ENCODE measurements at places on chromosomes 4 and X.

- no peak for DNase-seq
These were observed 13.5 kb downstream of the PAGE4 start for GRCh38 chrX:49842621-49843020.

- no peak for DNase-seq
These were observed 109.9 kb upstream of the SORBS2 start for GRCh38 chr4:185921583-185922555.

GRCh38 chrX:45758319-45758718, 557.6 kb upstream of the DIPK2B start:
- no peak for DNase-seq

GRCh38 chr4:147578051-147578476, 39.1 kb upstream of the TMEM184C start:
- peak; percentile 80 for DNase-seq

GRCh38 chr4:184383497-184384055, 90.8 kb downstream of the IRF2 start:
- DNase-seq, result no peak

DNA sequence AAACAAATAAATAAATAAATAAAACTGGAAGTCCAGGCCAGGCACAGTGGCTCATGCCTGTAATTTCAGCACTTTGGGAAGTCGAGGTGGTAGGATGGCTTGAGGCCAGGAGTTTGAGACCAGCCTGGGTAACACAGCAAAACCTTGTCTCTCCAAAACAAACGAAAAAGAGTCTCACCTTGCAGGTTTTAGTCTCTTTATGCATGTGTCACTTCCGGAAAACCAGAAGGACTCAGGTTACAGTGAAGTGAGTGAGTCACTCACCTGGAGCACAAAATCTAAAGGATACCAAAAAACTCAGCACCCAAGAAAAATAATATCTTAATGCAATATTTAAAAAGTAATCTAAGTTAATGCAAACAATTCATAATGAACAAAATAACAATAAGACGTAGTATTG, 20.1 kb upstream of the SLC34A2 start:
- DNase-seq, result no peak

DNA sequence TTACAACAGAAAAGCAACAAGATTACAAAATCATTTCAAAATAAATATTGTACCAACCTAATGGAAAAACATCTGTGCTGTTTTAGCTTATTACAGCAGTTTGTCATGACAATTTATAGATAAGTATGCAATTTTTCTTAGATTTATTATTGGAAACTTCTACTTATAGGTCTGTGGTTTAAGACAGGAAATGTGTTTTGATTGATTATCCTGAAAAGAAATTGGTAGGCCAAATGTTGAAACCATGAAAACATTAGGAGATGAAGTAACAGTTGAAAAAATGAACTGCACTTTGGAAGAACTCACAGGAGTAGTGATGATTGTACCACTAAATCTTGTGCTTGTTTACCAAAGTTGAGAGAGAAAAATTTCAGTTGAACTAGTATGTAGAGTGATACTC, 162.2 kb upstream of the GIMD1 start:
- no peak for DNase-seq

- no peak for DNase-seq
These were observed 92.2 kb upstream of the SPRY1 start for GRCh38 chr4:123304151-123304964.

DNA sequence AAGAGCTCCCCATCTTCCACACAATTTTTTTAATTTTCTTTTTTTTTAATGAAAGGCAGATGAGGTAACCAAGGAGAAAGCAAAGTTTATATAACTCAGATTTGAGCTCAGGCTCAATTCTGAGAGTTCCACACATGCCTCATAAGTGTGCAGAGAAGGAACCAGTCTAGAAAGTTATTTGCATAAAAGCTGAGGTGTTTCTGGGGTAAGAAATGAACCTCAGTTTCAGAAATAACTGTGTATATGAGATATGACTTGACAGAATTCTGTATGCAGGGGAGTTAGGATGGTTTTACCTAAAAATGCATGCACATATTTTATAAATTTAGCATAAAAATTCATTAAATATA, 51.3 kb downstream of the DTHD1 start:
- DNase-seq, result no peak

DNA sequence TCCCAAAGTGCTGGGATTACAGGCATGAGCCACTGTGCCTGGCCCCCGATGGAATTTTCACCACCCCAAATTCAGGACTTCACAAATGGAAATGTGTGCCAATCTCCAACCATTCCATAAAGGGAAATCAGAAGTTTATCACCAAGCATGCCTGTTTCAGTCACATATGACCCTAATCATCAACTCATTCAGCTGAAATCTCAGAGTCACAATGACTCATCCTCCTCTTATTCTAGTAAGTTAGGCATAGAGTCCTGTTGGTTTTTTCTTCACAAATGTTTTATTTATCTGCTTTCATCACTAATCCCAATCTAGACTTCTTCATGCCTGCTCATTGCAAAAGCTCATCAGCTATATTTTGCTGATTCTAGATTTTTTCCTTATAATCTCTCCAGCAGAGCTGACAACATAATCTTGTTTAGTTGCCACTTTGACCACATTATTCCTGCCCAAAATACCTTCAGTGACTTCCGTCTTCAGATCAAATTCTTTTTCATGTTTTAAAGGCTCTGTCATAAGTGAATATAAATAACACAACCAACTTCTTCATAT, 83.3 kb downstream of the SLC7A11 start:
- DNase-seq, result no peak

GRCh38 chr4:88008122-88008742, 797 bp downstream of the PKD2 start:
- peak; percentile 79 for DNase-seq

- DNase-seq, result no peak
These were observed 1.3 kb downstream of the SPATA18 start for GRCh38 chr4:52052475-52052780.

GRCh38 chr4:188627892-188628291, 488.7 kb downstream of the TRIML1 start:
- DNase-seq, result no peak

- no peak for DNase-seq
These were observed 127.4 kb upstream of the RPL34 start for GRCh38 chr4:108492816-108493595.

GRCh38 chr4:87451537-87451936, 29.2 kb downstream of the NUDT9 start:
- no peak for DNase-seq

- DNase-seq, result no peak
These were observed 116.2 kb downstream of the SMIM20 start for GRCh38 chr4:26030260-26030667.

DNA sequence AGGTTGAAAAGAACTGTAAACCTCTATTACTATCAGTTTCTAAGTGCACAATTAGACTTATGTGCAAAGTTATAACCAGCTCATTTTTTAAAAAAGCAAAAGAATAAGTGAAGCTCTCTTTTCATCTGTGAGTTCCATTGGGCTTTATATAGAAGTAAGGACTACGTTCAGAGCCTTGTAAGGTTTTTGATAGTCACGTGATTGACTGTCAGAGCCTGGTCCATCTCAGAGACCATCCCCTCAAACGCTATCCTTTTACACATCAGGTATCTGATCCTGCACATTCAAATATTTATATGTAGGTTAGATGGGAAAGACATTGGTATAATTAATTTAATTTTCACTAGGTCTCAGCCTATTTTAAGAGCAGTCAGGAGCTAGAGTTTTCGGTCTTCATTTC, 279.3 kb downstream of the INPP4B start:
- DNase-seq, result no peak

DNA sequence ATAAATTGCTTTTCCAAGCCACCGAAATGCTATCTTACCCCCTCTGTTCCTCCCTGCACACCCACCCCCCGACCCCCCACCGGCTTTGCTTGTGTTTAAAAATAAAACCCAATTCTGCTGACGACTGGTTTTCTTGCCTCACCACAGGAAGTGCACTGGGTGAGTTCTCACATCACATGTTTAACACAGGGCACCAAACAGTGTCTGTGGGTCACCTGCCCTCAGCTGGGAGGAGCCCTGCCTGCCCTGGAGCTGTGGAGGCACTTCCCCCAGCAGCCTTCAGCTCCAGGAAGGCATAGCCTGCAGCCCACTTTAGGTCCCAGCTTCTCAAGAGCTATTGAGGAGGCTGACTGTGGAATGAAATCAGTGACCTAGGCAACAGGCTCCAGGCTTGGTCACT, 8.8 kb downstream of the TMEM255A start:
- no peak for DNase-seq

DNA sequence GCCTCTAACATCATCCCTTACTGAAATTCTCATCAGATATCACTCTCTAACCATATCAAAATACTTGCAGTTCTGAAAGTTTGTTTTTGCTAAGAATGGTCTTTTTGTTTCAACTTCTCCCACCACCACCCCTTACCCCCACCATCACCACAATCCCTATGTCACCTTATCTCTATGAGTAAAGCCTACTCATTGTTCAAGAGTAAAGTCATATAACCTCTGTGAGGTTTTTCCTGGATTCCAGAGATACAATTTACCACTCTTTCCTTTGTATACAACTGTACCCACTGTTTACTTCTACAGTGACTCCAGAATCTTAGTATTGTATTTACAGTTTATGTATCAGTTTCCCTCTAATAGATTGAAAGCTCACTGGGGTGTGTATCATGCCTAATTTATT, 158.0 kb upstream of the PCDH10 start:
- DNase-seq, result no peak

- no peak for DNase-seq
These were observed 2.6 kb downstream of the UBE2K start for GRCh38 chr4:39700554-39700953.

DNA sequence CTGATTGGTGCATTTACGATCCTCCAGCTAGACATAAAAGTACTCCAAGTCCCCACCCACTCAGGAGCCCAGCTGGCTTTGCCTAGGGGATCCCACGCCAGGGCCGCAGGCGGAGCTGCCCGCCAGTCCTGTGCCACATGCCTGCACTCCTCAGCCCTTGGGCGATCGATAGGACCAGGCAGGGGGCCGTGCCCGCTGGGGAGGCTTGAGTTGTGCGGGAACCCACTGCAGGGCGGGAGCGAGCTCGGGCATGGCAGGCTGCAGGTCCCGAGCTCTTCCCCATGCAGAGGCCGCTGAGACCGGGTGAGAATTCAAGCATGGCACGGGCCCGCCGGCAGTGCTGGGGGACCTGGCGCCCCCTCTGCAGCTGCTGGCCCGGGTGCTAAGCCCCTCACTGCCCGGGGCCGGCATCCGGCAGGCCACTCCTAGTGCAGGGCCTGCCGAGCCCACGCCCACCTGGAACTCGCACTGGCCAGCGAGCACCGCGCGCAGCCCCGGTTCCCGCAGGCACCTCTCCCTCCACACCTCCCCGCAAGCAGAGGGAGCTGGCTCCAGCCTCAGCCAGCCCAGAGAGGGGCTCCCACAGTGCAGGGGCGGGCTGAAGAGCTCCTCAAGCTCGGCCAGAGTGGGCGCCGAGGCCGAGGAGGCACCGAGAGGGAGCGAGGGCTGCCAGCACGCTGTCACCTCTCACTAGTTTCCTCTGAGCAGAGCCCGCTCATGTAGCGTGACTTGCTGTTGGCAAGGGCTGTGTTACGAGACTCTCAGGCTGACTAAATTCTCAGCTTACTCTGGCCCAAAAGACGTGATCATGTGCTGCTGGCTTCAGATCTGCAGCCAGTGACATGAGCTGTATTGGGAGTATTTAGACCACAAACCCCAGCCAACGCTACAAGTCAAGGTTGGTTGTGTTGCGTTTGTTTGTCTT, 87.5 kb downstream of the TRAPPC11 start:
- DNase-seq, result no peak

DNA sequence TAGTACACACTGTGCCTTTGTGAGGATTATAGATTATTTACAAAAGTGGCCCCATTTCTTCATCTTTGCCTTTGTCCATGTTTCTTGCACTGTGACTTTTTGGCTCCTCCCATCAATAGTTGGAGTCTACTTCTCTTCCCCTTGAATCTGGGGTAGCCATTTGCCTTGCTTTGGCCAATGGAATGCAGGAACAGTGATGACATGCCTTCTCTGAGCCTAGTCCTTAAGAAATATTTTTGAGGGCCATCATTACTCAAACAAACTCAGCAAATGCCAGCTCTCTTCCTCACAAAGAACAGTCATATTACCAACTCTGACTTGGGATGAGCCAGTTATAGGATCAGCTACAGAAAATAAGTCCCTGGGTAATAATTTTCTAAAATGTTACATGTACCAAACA, 189.6 kb downstream of the FRMPD4 start:
- no peak for DNase-seq

GRCh38 chr4:89737888-89738287, 99.1 kb downstream of the SNCA start:
- no peak for DNase-seq

DNA sequence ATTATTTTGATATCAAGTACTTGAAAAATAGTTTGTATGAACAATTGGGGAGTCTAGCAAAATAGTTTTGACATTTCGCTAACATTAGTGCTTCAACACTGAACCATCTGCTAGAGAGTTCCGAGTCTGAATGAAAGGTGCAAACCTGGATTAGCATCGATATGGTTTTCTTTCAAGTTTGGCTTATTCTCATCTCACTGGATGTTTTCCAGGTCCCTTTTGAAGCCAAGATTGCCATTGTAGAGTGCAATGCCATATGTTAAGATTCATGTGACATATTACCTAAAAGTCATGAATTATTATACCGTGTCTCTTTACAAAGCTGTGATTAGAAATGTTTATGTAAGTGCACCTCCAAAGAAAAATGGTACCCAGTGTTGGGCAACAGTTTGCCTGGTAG, 36.8 kb upstream of the NAA11 start:
- no peak for DNase-seq

DNA sequence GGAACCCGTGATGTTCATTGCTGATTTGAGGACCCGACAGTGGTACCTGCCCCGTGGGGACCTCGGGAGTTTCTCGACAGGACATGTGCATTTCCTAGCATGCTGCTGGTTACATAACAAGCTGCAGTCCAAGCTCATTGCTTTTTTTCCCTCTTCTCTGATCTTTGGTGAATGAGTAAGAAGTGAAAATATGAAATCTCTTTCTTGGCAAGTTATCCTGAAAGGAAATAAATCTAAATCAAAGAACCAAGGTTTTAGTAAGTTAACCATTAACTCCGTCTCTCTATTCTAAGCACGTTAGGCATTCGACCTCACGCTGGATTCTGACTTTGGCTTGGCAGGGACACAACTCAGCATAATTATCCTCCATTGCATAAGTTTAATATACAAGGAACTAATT, 86.6 kb downstream of the STK32B start:
- DNase-seq, result no peak

- no peak for DNase-seq
These were observed 63.9 kb downstream of the HPGDS start for GRCh38 chr4:94278781-94279180.

- DNase-seq, result no peak
These were observed 98.1 kb upstream of the C1GALT1C1 start for GRCh38 chrX:120727911-120728310.

GRCh38 chr4:89072921-89073320, 15.9 kb upstream of the FAM13A start:
- DNase-seq, result no peak

GRCh38 chrX:44935172-44935571, 62.2 kb downstream of the KDM6A start:
- DNase-seq, result no peak

DNA sequence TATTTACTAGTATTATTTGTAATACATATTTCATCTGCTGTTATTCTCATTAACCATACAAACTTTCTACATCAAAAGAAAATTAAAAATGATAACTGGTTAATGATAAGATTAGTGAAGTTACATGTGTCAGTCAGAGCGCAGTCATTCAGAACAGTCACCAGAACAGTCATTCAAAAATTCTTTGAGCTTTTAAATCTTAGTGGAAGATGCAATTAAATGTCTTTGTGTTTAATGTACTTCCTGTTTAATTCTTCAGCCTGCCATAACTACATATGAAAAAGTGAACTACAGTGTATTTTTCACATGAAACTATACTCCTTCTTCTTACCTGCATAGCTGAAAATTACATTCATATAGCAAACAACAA, 179.7 kb upstream of the NDST4 start:
- no peak for DNase-seq

All from coronary artery (tissue), 2 donors.